ENCODE measurements at places on chromosomes 2 and 18.

DNA sequence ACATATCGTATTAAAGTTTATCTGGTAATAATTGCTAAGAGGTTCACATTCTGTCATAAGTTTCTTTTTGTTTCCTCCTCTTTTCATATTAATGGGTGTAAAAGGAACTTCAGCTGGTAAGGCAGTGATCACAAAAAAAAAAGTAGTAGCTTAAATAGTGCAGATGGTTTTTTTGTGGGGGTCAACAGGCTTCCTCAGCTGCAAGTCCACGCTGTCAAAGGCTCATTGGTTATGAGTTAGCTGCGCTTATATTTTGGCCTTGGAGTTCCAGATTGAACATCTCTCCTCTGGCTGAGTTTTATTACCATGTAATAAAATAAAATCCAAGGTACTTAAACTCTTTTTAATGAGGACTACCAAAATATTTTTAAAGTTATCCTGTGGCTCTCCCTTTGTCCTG is 277.0 kb upstream of the ZEB2 start:
- no peak for DNase-seq

GRCh38 chr18:50113726-50114125 is 81.2 kb downstream of the MYO5B start:
- no peak for DNase-seq

DNA sequence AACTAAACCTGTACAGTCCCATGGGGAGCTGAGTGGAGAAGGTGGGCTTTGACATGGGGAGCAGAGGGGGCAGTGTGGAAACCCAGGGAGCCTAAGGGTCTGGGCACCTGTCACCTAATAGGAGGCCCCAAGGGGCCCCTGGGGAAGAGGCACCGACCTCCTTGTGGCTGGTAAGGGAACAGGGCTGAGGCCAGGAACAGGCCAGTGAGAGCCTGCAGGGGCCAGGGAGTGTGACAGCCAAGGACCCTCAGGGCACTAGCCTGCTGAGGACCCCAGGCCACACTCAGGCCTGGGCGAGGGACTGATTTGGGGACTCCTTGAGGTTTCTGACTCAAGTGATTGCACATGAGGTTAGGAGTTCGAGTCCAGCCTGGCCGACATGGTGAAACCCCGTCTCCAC is 24.5 kb upstream of the ALPP start:
- no peak for DNase-seq

- no peak for DNase-seq
Measured at GRCh38 chr2:13681936-13682335, 950.6 kb upstream of the LRATD1 start.

- no peak for DNase-seq
Measured at GRCh38 chr2:9565436-9566153, 10.0 kb upstream of the ADAM17 start.

GRCh38 chr2:112839407-112840067 is 3.0 kb upstream of the IL1B start:
- DNase-seq, result no peak

DNA sequence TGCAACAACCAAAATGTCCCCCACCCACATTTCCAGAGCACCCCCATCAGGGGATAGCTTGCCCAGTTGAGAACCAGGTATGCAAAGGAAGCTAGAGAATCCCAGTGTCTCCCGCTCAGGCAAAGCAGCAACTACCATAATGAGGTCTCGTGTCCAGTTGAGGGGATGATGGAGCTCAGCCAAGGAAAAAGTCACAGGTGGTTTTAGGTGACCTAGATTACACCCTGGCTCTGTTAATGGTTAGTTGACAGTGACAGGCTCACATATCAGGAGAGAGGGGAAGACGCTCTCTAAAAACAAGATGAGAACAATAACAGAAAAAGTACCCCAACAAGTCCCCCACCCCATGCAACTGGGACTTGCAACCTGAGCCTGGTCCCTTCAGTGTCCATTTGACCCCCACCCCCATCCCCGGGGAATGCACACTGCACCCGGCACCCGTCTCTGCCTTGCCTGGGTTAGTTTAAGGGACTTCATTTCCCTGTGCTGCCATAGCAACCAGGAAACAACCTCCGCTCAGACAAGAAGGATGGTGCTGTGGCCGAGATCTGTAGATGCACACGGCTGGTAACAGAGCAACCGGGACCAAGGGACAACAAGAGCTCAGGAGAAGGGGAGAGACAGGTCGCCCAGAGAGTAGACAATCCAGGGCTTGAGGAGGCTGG is at the start of gene KIAA2012:
KIAA2012 (plus strand) TSS at position 519 of the 665 bp plus-strand sequence. CDS start 373 bp downstream, outside the sequence.
- DNase-seq, result no peak

DNA sequence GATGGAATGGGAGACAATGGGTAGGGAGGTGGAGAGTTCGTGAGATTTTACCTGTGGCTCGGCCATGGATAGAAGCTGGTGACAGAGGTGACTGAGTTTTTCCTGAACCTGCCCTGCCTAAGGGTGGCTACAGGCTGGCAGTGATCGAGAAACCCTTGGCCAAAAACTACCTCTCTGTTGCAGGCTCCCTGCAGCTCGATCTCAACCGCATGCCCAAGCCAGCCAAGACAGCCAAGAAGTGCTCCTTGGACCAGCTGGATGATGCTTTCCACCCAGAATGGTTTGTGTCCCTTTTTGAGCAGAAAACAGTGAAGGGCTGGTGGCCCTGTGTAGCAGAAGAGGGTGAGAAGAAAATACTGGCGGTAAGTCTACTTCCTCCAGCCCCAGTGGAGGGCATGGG is 225.5 kb downstream of the DYSF start:
- no peak for DNase-seq

DNA sequence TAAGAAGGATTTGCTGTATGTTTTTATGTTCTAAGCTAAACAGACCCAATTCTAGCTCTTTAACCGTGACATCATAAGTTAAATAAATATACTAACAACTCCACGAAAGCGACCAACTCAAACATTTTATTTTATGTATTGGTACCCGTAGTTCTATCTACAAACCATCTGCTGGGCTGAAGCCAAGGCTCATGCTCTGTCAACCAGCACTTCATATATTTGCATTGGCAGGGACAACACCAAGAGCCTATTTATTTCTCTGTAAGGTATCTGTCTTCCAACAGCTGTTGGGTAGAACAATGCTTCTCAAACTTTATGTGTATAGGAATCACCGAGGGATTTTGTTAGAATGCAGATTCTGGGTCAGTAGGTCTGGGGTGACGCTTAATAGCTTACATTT is 64.5 kb downstream of the PID1 start:
- DNase-seq, result no peak

GRCh38 chr2:61419129-61419528 is 51.8 kb downstream of the USP34 start:
- DNase-seq, result no peak

GRCh38 chr2:75513616-75514170 is 47.0 kb downstream of the EVA1A start:
- no peak for DNase-seq

All from activated CD4-positive, alpha-beta T cell treated with anti-CD3 and anti-CD28 coated beads, Interleukin-2, Interleukin-4, amounts not matched to agents 100 ng/mL and 50 ng/mL, durations not matched to agents 16 hours and 8 hours (primary cell).